ENCODE measurements at places on chromosomes 2 and 18.

DNA sequence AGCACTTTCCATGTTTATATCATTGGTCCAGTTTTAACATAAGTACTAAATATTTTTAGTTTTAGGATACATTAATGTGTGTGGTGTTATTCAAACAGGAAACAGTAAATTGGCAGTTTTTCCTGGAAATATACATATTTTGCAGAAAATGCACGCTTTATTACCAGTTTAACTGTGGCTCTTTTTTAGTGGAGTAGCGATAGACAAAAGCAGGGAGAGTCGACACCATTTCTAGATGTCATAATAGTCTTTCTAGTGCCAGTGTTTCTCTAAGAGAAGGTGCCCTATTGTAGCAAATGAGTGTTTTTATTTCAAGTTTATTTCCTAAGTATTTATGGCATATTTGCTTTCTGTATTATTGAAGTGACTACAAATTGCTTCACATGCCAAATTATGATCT is 9.1 kb upstream of the SLC35G4 start:
- no peak for DNase-seq

DNA sequence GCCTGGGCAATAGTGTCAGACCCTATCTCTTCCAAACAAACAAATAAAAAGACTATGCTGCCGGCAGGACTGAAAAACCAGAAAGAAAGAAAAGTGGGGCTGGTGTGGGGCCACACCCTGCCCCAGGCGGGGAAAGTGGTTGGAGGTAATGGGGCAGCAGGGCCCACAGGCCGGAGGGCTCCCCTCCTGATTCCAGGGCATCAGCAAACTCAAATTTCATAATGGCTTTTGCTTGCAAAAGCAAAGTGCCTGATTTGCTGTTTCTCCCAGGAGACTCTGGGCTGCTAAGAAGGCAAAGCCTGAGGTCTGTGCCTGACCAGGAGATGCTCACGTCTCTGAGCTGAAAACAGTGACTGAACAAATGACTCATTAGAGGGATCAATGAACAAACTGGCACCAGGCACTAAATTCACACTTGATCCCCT is 121.9 kb downstream of the HDAC4 start:
- no peak for DNase-seq

- DNase-seq = peak; percentile 72
Observed at GRCh38 chr2:168890006-168890782, at the start of gene SPC25. Gene SPC25, minus strand, starts transcription at chr2:168890430. Its CDS starts 911 bp downstream, at chr2:168889519.

- no peak for DNase-seq
Observed at GRCh38 chr2:234821946-234822475, 129.8 kb upstream of the SH3BP4 start.

GRCh38 chr2:48391616-48392015 is 138.3 kb upstream of the STON1 start:
- no peak for DNase-seq
